ENCODE measurements at places on chromosomes 13 and 19.

- DNase-seq, result no peak
These were observed 21.2 kb downstream of the TMPRSS9 start for GRCh38 chr19:2381148-2381820.

GRCh38 chr19:3798137-3798536 lies 12.0 kb upstream of the MATK start:
- DNase-seq, result no peak

DNA sequence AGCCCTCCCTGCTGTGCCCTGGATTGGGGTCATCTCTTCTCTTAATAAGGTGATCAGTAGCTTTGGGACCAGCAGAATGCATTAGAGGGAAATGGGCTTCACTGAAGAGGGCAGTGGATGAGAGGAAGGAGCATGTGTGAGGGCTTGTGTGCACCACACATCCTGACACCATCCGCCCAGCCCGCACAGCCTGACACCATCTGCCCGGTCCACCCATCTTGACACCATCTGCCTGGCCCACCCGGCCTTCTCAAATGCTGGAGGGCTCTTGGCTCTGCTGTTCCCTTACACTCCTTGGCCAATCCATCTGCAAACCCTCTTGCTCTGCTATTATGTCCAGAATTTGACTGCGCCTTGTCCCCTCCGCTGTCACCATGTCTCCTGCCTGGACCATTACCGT lies 41.8 kb downstream of the BICRA start:
- no peak for DNase-seq

DNA sequence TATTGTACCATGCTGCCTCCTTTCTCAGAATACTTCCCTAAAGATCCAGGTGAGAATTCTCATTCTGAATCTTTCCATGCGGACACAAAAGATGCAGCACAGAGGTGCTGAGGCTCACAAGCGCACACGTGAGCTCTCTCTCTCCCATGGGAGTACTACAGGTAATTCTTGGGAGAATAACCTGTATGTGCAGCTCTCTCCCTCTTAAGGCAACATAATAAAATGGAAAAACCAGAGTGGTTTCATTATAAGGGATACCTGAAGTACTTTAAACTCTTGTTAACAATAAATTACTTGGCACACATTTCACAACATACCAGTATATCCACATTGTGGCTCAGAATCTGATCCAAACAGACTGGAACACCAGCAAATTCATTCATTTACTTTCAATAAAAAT lies 40.4 kb downstream of the INTS6 start:
- no peak for DNase-seq

DNA sequence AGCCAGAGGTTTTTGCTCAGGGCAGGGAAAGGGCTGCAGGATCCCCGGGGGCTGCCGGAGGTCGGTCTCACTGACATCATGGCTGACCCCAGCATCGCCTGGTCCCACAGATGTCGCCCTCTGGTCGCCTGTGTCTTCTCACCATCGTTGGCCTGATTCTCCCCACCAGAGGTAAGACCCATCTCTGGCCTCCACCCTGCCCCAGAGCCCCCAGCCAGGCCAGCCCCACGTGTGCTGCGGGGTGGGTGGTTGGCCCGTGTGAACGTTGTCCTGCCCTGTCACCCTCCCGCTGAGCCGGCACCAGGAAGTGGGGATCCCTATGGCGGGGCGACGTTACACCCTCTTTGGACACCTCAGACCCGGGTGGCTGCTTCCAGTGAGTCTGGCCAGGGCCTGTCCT lies 906 bp downstream of the FXYD5 start:
- DNase-seq, result no peak

GRCh38 chr13:72990953-72991352 lies 67.9 kb upstream of the KLF5 start:
- no peak for DNase-seq

- DNase-seq, result no peak
These were observed 69.2 kb downstream of the ATP11A start for GRCh38 chr13:112759053-112759452.

DNA sequence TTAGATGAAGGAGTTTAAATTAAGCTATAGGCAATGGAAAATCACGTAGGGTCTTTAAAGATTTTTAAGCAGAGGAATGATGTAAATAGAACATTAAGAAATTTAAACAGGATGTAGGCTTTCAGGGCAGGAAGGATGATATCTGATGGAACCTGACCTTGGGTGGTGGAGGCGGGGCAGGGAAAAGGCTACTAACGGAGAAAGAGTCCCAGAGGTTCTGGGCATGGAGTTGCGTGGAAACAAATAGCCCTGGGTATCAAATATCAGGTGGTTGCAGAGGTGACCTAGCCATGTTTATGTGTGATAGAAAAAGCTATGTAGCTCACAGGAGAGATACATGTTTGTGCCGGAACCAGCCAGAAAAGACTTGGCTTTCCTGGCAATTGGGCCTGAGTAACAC lies 7.8 kb upstream of the CDK8 start:
- no peak for DNase-seq

DNA sequence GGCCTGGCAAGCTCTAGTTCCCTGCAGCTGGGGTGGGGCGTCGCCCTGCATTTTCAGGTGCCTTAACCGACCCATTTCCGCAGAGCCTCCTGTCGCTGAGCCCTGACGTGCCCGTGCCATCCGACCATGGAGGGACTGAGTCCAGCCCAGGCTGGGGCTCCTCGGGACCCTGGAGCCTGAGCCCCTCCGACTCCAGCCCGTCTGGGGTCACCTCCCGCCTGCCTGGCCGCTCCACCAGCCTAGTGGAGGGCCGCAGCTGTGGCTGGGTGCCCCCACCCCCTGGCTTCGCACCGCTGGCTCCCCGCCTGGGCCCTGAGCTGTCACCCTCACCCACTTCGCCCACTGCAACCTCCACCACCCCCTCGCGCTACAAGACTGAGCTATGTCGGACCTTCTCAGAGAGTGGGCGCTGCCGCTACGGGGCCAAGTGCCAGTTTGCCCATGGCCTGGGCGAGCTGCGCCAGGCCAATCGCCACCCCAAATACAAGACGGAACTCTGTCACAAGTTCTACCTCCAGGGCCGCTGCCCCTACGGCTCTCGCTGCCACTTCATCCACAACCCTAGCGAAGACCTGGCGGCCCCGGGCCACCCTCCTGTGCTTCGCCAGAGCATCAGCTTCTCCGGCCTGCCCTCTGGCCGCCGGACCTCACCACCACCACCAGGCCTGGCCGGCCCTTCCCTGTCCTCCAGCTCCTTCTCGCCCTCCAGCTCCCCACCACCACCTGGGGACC lies 1.2 kb downstream of the ZFP36 start:
- DNase-seq, result no peak

All from ascending aorta (tissue), 2 donors.